Small intestine (tissue), 16 donors: ENCODE measurements at places on chromosomes 3 and 15. TPM values are rescaled to one million over a fixed set of nuclear protein-coding genes. Genes with fewer than 3 reads are reported as not detected.

GRCh38 chr3:107942951-107943749 is 147.7 kb downstream of the CD47 start:
- H3K4me3 ChIP-seq: no peak overlapping the region
- no peaks in the 10 kb centered on the region for H3K27me3 ChIP-seq
- H3K4me1 ChIP-seq: no peaks in the 10 kb centered on the region
- no peaks in the 10 kb centered on the region for H3K36me3 ChIP-seq

GRCh38 chr3:71702131-71703024 is 22.8 kb downstream of the EIF4E3 start:
- DNase-seq: no peak
- no peaks in the 10 kb centered on the region for H3K4me1 ChIP-seq
- no peak overlapping the region for H3K4me3 ChIP-seq

Gene RIOX2
- 5.6 TPM for polyA plus RNA-seq

Gene ILDR1
- polyA plus RNA-seq: 5.1 TPM

Gene CCR1
- polyA plus RNA-seq: 3.6 TPM

DNA sequence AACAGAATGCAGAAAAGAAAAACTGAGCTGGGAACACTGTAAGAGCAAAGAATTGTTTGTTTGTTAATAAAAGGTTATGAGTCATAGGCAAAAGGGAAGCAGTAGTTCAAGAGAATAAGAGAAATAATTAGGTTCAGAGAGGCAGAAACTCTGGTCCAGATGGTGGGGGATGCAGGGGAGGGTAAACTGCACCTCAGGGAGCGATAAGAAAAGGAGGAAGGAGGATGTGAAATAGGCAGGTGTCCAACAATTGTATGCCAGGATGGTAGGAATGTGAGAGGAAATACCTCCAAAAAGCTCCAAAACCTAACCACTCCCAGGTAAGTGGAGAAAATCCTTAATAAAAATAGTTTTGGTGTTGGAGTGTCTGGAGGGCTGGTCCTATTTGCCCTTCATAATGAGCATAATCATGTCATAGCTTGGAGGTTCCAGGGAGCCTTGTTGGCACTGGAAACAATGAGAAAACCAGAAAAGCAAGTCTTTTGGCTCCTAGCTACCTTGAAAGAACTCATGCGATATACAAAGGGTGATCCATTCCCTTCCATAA is 405.4 kb upstream of the TBL1XR1 start:
- no peaks in the 10 kb centered on the region for H3K27me3 ChIP-seq
- H3K36me3 ChIP-seq: no peaks in the 10 kb centered on the region
- H3K4me1 ChIP-seq: peaks cover 26% of the 10 kb centered on the region
- no peak overlapping the region for H3K4me3 ChIP-seq
- peak; percentile 26 for DNase-seq
- no peak overlapping the region for H3K27ac ChIP-seq

GRCh38 chr3:148204131-148204530 is 493.6 kb upstream of the AGTR1 start:
- no peaks in the 10 kb centered on the region for H3K27me3 ChIP-seq
- no peak overlapping the region for H3K27ac ChIP-seq
- no peak overlapping the region for H3K4me3 ChIP-seq
- H3K4me1 ChIP-seq: no peaks in the 10 kb centered on the region

DNA sequence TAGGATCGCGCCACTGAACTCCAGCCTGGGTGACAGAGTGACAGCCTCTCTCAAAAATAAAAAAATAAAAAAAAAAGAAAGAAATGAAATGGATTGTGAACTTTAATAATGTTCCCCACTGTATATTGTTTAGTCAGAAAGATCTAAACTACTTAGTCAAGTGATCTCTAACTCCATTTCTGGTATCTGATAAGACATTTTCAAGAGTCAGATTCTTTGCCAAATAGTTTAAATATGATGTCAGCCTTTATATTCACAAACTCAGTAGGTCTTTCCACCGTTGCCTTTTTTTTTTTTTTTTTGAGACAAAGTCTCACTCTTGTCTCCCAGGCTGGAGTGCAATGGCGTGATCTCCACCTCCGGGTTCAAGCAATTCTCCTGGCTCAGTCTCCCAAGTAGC is 29.0 kb upstream of the OSBPL11 start:
- H3K36me3 ChIP-seq: no peaks in the 10 kb centered on the region
- H3K4me1 ChIP-seq: no peaks in the 10 kb centered on the region
- no peaks in the 10 kb centered on the region for H3K27me3 ChIP-seq
- H3K4me3 ChIP-seq: no peak overlapping the region
- DNase-seq: no peak

DNA sequence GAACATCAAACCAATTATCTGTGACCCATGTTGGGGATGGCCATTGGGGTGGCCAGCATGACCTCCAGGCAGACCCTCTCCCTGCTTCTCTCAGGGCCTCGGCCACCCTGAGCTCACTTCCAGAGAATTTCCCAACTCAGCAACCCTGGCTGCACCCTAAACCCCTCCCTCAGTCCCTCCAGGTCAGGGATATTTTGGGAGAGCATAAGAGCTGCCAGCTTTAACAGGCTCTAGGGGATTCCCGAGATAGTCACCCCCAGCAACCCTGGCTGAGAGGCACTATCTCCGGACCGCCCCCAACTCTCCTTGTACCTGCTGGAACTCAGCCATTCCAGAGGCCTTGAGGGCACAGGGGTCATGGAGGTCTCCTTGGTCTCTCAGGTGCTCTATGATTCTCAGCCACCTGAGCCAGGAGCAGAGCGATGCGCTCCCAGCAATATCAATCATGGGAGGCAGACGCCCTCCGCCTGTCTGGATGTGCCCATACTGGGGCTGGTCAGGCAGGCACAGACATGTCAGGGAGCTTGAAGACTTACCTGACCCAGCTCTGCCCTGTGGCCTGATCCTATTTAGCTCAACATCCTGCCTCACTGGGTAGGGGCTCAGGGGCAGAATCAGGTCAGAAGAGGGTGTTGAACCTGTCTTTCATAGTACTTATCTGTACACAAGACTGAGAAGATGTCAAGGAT is 34.9 kb upstream of the CILP start:
- no peak overlapping the region for H3K4me3 ChIP-seq
- DNase-seq: no peak
- no peaks in the 10 kb centered on the region for H3K4me1 ChIP-seq
- H3K36me3 ChIP-seq: peaks cover 37% of the 10 kb centered on the region

- H3K27ac ChIP-seq: no peak overlapping the region
- no peaks in the 10 kb centered on the region for H3K4me1 ChIP-seq
- no peak overlapping the region for H3K4me3 ChIP-seq
- no peaks in the 10 kb centered on the region for H3K27me3 ChIP-seq
Measured at GRCh38 chr3:57530071-57530608, 14.0 kb downstream of the DNAH12 start.

DNA sequence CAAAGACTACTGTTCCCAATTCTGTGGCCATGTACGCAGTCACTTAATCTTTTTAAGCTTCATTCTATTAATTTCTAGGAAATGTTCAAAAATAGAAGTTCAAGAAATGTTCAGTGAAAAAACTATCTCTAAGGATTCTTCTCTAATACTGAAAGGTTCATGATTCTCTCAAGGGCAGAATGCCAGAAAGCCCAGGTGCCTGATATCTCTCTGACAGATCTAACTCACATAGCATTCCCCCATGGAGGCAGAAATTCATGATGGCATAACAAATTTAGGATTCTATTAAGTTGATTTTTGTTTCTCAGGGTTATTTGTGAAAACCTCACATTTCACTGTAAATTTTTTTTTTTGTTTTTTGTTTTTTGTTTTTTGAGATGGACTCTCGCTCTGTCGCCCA is 17.5 kb downstream of the CHRM5 start:
- no peak for DNase-seq
- no peak overlapping the region for H3K4me3 ChIP-seq
- H3K36me3 ChIP-seq: no peaks in the 10 kb centered on the region
- no peaks in the 10 kb centered on the region for H3K4me1 ChIP-seq
- H3K27me3 ChIP-seq: no peaks in the 10 kb centered on the region
- no peak overlapping the region for H3K27ac ChIP-seq

DNA sequence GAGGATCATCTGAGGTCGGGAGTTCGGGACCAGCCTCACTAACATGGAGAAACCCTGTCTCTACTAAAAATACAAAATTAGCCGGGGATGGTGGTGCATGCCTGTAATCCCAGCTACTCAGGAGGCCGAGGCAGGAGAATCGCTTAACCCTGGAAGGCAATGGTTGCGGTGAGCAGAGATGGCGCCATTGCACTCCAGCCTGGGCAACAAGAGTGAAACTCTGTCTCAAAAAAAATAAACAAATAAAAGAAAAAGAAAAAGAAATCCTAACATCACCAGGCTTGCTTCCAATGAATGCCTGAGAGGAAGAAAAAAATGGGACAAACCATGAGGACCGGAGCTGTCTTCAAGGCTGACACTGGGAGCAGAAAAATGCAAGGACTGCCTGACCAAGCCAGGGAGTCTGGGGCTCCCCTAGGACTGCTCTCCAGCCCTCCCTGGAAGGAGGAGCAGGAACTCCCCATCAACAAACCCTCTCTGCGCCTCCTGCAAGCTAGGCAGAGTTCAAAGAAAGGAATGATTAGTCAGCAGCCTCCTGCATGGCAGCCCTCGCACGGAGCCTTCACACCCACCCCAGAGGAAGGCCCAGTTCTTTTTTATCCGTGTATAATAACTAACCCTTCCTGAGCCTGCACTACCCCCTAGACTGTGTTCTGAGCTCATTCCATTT is 55.4 kb downstream of the NUP210 start:
- H3K27me3 ChIP-seq: no peaks in the 10 kb centered on the region
- H3K4me3 ChIP-seq: no peak overlapping the region
- no peak overlapping the region for H3K27ac ChIP-seq
- peaks cover 2% of the 10 kb centered on the region for H3K36me3 ChIP-seq
